ENCODE measurements at places on chromosomes 1 and 21.
A peak's percentile ranks its signal among the peaks of the same experiment; 100 is the strongest.

DNA sequence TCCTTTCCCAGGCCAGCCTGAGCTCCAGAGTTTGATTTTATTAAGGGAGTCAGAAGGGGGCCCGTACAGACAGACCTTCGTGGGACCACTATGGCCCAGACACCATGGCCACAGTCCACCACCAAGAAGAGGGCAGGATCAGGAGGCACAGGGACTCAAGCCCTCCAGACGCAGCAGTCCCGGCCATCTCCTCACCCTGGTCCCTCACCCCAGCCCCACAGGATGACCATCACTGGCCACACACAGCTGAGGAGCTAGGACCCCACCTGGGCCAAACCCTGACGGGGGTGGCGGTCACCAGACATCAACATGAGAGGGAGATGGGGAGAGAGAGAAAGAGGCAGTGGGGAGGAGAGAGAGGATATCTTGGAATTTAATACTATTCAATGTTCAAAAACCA is 29.2 kb upstream of the AGPAT3 start:
- DNase-seq = no peak

DNA sequence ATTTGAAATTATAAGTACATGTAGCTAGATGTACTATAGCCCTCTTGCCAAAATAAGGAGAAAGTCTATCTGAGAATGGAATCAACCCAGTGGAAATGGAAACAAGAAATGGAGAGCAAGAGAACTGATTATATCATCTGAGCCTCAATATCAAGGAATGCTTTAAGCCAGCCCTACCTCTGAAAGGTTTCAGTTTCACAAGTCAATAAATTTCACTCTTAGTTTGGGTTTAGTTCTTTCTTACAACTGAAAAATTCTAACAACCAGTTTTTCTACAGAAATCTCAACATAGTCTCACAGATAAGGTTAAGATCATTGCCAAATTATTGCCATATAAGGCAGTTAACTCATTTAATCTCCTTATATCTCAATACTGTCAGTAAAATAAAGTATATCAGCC is 80.0 kb downstream of the EPS15 start:
- DNase-seq = no peak

GRCh38 chr21:45644041-45644906 is 749 bp downstream of the PCBP3 start:
- peak; percentile 32 for DNase-seq

DNA sequence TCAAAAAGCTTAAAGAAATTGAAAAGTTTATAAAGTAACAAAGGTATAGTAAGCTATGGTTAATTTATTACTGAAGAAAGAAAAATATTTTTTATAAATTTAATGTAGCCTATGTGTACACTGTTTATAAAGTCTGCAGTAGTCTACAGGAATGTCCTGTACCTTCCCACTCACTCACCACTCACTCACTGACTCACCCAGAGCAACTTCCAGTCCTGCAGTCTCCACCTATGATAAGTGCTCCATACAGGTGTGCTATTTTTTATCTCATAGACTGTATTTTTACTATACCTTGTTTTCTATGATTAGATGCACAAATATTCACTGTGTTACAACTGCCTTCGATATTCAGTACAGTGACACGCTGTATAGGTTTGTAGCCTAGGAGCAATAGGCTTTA is 106.6 kb downstream of the NR5A2 start:
- DNase-seq = no peak

DNA sequence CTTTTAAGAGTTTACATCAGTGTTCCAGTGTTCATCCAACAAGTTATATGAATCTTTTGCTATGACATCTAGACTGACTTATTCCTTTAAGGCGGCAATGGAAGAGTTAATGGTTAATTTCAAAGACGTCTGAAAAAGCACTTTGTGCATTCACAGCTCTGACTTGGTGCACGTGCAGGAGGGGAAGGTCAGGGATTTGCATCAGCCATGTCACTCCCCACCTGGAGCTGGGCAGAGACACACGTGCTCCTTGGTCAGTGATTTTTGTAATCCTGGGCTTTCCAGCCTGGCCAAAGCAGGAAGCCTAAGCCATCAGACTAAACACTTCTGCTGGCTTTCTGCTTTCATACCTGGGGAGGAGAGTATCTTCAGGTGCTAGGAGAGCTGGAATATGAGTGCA is 96.3 kb downstream of the ST3GAL3 start:
- no peak for DNase-seq

DNA sequence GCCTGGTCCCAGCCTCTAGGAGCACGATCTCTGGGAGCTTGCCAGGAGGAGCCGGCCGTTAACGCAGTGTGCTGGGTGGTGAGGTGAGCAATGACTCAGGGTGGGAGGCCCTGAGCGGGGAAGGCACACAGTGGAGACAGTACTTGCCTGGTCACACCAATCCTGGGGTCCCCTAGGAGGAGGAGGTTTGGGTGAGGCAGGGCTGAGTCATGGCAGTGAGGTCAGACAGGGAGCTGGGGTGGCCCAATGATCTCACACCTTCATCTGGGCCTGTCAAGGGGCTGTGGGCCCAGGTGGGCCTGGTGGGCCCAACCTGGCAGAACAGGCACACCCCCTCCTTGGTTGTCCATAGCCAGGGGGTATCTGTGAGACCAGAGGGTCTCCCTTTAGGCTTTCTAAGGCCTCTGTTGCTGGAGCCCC is 8.6 kb upstream of the EDN2 start:
- no peak for DNase-seq

DNA sequence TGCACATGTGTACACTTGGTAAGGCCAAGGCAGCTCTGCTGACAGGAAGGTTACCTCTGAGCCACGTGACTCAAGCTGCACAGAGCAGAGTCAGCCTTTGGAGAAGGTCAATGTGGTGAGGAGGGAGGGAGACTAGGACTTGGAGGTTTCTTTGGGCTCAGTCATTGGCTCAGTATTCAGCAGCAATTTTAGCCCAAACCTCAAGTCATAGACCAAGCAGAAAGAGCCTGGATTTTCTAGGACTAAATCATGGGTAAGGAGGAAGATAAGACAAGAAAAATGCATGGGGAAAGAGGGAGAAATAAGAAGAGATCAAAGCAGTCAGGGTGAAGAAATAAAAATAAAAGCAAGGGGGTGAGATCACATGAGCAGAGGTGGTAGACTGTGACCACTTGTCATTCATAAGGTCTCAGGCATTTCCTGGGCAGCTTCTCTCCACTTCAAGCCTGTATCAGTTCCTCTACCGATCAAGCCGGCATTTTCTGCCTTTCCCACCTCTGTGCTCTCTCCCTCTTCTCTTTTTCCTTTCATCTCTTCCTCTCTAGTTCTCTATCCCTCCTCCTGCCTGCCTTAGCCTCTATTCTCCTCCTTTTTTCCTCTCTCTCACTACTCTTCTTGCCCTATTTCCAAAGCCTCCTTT is 51.7 kb upstream of the DUSP10 start:
- DNase-seq = no peak

- DNase-seq = peak; percentile 43
These were observed 6.0 kb upstream of the PIGC start for GRCh38 chr1:172449585-172450523.

- no peak for DNase-seq
These were observed 325.1 kb downstream of the HHAT start for GRCh38 chr1:210653771-210654170.

DNA sequence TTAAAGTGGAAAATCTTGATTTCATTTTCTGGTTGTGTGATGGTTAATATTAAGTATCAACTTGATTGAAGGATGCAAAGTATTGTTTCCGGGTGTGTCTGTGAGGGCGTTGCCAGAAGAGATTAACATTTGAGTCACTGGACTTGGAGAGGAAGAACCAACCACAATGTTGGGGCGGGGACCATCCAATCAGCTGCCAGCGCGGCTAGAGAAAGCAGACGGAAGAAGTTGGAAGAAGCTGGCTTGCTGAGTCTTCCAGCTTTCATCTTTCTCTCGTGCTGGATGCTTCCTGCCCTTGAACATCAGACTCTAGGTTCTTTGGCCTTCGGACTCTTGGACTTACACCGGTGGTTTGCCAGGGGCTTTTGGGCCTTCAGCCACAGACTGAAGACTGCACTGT is 832.6 kb upstream of the TMPRSS15 start:
- DNase-seq = no peak

DNA sequence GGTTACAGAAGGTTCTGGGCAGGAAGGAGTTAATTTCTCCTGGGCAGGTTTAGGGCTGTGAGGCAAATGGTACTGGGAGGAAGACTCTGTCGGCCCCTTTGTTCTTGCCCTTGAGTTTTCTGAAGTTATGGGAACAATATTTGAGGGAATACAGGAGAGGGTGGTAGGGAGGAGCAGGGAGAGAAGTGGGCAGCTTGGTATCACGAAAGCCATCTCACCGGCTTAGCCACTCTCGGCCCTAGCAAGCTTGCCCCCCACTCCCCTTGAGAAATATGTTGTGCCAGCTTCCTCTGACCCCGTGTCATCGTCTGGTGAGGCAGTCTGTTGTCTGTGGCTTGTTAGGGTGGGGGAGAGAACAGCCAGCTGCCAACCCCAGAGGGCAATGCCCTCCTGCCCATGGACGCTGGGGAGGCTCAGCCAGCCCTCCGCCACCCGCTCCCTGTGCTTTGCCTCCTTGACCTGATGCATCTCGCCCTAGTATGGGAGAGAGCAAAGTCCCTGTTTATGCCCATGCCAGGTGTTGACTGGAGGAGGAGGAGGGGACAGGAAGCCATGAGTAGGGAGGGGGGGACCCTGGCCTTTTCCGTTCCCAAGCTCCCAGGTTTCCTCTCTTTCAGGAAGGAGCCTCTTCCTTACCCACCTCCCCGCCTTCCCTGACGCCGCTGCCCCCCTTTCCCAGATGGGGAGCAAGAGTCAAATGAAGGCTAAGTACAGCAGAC is 1.2 kb downstream of the EFNA1 start:
- no peak for DNase-seq

DNA sequence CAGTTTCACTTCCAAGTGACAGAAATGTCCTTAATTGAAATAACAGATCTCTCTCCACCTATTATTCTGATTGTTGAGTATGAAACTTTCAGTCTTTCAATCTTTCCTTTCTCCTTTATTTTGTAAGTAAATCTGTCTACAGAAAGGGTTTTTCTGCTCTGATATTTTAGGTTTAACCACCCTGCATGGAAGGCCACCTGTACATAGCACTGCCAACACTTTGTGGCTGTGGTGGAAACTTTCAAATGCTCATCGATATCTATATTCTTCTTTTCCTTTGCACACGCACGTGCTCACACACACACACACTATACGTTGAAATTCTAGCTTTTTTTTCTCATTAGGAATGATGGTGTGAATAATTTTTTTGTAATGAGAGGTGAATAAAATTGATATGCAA is 1179.3 kb downstream of the KCNT2 start:
- DNase-seq = no peak

GRCh38 chr1:180953291-180954004 is 40.8 kb downstream of the KIAA1614 start:
- no peak for DNase-seq

DNA sequence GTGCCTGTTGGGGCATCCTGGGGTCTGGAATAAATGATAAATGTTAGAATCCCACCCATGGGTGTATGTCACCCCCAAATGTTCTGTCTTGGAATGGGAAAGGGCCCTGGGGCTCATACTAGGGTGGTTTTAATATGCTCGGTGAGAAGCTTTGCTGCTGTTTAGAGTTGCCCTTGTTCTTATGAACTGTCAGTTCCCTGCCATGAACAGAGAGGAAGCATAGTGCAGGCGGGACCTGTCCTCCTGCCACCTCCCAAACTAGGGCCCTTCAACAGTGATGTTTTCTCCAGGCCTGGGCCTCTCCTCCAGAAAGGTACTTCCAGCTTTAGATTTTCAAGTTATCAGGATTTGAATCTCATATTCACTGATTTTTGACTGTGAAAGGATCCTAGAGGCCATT is 80.7 kb upstream of the COA6 start:
- DNase-seq = no peak

GRCh38 chr1:56137090-56137489 is 442.3 kb downstream of the PLPP3 start:
- no peak for DNase-seq

DNA sequence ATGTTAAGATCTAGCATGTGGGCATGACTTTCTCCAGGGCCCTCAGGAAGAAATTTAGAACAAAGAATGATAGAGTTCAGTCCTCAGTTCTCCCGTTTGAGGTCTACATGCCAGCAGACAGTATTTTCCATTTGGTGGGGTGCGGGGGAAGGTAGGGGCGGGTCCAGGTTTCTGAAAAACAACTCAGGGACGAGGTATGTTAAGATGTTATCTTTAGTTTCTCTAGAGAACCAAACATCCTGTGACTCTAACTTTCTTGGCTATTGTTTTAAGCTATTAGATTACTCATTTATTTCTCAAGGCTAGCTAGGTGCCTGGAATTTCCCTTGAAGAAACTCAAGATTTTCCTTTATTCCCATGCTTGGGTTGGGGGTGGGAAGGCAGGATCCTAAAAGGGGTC is 42.3 kb upstream of the SYT14 start:
- no peak for DNase-seq

DNA sequence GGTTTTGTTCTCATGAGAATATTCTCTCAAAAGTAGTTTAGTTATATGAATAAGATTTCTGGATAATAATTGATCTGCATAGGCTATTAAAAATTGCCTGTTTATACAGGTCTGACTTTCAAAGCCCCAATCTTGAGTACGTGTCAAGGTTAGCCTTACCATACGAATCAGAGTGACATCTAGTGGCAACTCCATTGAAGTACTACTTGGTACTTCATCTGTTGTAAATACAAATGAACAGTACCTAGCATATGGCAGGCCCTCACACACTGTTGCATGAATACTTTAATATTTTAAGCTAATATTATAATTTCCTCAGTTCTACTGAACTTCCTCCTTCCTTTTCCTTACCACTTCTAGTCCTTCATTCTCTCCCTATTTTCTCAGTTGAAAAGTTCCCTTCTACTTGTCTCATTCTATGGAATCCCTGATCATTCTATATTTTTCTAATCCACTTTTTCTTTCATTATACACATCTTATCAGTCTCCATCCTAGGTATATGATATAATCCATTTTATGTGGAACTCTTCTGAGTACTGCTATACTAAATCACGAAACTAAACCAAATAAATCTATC is 101.2 kb downstream of the AKT3 start:
- peak; percentile 60 for DNase-seq

GRCh38 chr1:109347511-109347910 is 40.7 kb upstream of the MYBPHL start:
- no peak for DNase-seq

DNA sequence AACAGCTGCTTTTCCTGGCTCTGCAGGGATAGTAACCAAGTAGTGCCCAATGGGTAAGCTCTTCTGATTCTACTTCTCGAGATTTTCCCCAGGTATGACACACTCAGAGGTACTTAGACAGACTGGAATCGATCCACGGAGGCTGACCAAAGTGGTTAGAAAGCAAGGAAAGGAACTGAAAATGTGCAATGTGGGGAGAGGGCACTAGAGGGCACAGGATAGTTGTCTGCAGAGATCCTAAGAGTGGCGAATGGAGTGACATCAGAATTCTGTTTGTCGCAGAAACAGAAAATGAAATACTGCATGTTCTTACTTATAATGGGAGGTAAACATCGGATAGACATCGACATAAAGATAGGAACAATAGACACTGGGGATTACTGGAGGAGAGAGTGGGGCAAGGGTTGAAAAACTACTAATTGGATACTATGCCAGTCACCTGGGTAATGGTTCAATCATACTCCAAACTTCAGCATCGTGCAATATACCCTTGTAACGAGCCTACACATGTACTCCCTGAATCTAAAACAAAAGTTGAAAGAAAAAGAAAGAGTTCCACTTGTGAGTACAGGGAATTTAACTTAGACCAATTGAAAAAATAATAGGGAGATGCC is 23.3 kb downstream of the CYP2J2 start:
- DNase-seq = peak; percentile 36
